ENCODE measurements at places on chromosomes 2 and 18.
A peak's percentile ranks its signal among the peaks of the same experiment; 100 is the strongest.

- DNase-seq = no peak
Measured at GRCh38 chr2:226123300-226123699, 676.3 kb downstream of the IRS1 start.

DNA sequence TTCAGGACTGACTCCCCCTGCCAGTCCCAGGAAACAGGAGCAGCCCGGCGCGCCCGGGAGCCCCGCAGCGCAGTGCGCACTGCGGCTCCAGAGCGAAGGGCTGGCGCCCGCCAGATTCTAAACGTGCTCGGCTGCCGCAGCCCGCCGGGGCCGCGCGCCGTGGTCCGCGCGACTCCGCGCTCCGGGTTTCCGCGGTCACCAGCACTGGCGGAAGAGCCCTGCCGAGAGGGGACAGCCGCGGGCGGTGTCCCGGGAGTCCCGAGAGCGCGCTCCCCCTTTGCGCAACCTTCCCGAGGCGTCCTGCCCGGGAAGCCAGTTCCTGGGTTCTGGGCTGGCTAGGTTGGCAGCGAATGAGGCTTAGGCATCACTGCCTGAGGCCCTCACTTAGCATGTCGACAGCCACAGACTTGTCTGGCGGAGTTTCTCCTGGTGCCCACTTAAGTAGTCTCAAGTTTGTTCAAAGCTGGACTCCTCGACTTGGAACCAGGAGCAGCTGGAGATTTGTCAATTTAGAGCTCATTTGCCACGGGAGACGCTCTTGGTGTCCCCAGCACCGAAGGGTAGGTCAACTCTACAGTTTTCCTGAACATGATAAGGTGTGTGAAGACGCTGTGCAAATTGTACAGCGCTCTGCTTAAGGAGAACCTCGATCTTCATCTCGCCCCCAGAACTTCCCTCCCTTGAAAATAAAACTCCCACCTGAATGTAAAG lies 1.5 kb upstream of the VSNL1 start:
- DNase-seq = peak; percentile 52

DNA sequence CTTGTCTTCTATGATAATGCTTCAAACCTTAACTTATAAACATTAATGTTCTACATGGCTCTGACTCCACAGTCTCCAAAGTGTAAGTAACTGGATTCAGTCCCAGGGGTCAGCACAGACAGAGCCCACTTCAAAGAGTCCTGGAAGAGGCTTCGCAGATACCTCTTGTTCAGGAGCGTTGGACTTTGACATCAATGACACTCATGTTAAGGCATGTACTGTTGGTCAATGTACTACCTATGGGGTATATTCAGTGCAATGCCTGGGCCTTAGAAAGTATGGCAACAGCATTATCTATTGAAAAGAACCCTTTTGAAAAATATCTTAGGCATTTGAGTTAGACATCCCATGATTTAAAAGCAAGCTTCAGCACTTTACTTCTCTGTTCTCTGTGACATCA lies 143.1 kb downstream of the GRB14 start:
- DNase-seq = no peak

DNA sequence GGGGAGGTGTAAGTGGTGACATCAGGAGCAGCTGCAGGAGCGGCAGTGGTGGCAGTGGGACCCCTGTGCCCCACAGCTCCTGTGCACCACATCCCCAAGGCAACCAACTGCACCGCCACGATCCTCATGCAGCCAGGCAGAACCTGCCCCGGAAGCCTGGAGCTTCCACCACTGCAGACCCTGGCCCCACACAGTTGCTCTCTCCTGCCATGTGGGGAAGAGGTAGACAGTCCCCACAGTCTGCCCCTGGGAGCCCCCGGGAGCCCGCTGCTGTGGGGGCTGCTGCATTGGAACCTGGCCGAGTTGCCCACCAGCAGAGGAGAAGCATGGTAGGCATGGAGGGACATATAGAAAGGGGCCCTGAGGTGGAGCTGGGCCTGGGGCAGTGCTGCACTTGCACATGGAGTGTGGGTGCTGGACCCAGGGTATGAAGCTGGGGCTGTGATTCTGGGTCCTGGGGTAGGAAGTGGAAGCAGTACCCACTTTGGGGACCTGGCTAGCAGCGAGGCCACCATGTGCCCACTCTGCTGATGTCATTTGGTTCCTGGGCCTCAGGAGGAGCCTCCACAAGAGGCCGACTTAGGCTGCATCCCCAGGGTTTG lies 623.3 kb upstream of the LRRTM4 start:
- no peak for DNase-seq

DNA sequence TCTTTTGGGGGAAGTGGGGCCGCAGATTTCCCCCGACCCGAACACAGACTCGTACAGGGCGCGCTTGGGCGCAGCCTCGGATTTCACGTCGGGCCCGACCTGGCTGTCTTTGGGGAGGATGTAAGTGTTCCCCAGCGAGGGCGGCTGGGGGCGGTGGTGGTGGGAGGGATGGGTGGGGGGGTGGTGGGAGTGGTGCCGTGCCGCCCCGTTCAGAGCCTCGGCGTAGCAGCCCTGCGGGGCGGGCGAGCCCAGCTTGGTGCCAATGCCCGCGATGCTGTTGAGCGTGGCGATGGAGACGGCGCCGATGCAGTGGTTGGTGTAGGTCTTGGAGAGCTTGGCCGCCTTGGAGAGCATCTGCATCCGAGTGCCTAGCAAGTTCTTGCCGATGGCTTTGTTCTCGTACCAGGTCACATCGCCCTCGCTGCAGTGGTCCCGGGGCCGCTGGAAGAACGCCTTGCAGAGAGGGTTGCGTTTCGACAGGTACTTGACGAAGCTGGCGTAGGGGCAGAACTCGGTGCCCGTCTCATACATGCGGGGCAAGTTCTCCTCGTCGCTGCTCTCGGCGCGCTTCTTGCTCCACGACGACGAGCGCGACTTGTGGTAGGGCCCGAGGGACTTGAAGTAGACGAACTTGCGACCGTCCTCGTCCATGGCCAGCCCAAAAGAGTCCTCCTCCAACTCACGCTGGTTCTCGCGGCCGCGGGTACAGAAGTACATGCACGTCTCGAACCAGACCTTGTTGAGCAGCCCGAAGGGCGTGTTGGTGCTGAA lies 1.3 kb downstream of the KCTD1 start:
- no peak for DNase-seq

GRCh38 chr2:9594366-9595054 lies 36.3 kb downstream of the YWHAQ start:
- peak; percentile 65 for DNase-seq
